ENCODE measurements at places on chromosomes 6 and 20.
A peak's percentile ranks its signal among the peaks of the same experiment; 100 is the strongest.

DNA sequence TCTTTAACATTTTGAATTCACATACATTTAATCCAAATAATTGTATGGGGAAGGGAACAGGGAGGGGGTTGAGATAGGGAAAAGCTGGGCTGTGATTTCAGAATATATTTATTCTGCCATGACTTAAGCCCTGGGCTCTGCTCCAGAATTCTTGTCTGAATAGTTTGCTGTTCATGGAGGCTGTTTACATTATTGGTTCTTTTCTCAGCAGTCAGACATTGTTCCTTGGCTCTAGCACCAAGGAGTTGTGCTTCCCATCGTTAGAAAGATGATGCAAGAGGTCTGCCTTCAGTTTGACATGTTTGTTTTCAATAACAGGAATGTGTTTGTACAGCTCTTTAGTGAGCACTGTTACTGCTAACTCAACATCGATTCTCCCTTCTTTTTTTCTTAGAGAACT lies 198.8 kb upstream of the CDYL start:
- peak; percentile 94 for DNase-seq

DNA sequence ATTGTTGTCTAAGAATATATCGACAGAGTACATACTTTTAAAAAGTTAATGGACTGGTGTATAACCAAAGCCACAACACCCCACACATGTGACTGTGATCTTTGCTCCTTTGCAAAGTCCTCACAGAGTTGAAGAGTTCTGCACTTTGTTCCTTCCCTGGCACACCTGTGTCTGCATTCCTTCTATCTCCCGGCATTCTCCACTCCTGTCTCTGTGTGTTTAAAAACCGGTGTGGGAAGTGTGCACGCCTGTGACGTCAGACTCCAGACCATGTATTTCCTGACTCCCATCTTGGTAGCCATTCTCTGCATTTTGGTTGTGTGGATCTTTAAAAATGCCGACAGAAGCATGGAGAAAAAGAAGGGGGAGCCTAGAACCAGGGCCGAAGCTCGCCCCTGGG lies at the start of gene IYD:
Gene IYD (plus strand): TSS at position 251 of the 400 bp plus-strand sequence. CDS start 20 bp downstream, at position 271.
- no peak for DNase-seq

DNA sequence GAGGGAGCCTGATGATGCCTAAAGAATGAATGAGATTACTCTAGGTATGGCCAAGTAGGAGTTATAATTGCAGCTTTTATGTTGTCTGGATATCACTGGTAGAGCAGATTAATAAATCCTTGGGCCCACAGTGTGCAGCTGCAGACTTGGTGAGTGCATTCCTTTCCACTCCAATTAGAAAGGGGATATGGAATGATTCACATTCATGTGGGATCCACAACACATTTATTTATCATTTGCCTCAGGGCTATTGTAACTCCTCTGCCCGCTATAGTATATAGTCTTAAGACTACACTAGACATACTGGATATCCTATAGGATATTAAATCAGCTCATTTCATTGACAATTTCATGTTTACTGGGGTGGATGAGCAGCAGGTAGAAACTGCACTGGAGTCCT lies 11.6 kb upstream of the HLA-G start:
- no peak for DNase-seq

- DNase-seq: no peak
Measured at GRCh38 chr20:50370036-50370566, 140.1 kb upstream of the PTPN1 start.

DNA sequence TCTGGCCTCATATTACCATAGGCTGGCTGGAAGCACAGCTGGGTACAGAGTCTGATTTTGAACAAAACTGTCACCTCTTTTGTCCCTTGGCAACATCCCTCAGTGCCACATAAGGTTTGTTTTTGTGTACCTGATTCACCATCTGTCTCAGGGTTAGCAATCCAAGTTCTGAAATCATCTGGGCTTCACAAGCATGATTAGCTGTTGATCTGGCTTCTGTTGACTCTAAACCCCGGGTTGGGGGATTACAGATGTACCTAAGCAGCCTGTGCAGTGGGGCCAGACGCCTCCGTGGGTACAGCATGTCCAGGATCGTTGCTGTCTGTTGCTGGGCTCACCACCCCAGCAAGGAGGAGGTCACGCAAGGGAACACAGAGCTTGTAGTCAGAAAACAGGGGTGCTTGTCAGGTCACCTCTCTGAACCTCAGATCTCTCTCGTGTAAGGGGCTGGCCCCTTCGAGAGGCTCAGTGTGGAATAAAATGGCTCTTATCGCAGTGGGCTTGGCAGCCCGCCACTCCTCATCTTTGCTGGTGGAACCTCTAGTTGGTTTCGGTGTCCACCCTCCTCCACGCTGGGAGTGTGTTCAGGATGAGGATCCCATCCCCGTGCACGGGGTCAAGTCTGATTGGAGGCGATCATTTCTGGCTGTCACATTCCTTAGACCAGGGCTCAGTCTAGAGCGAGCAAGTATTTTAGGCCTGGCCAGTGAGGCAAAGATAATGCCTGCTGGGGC lies 39.2 kb upstream of the ZNF831 start:
- DNase-seq: no peak

- no peak for DNase-seq
Measured at GRCh38 chr6:2918936-2919335, 15.8 kb upstream of the SERPINB9 start.

GRCh38 chr6:17054647-17055046 lies 47.2 kb upstream of the STMND1 start:
- no peak for DNase-seq

- DNase-seq: no peak
Measured at GRCh38 chr6:39897698-39898097, 36.6 kb downstream of the MOCS1 start.

- no peak for DNase-seq
Measured at GRCh38 chr6:167402195-167402686, 77.4 kb downstream of the TTLL2 start.

- no peak for DNase-seq
Measured at GRCh38 chr6:100962466-100962865, 81.3 kb upstream of the ASCC3 start.

DNA sequence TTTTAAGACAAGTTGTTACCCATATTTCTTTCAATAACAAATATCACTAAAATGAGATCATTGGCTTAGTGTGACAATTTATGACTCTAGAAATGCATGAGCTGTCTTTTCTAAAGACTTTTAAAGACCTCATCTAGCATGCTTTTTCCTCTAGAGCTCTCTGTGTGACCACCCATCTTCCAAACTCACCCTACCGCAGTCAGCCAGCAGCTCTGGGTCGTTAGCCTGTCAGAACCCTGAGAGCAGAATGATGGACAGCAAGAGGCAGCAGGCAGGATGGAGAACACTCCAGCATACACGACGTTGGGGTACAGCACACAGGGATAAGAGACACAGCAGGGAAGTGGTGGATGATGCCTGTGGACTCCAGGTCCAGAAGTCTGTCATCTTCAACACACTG lies 45.1 kb upstream of the TBX18 start:
- DNase-seq: no peak

- DNase-seq: no peak
Measured at GRCh38 chr6:134662077-134662700, 287.7 kb downstream of the ALDH8A1 start.

- peak; percentile 38 for DNase-seq
Measured at GRCh38 chr20:32743237-32744112, at the start of gene COMMD7. COMMD7 (minus strand) TSS chr20:32743467; CDS start chr20:32743391, 76 bp downstream.

DNA sequence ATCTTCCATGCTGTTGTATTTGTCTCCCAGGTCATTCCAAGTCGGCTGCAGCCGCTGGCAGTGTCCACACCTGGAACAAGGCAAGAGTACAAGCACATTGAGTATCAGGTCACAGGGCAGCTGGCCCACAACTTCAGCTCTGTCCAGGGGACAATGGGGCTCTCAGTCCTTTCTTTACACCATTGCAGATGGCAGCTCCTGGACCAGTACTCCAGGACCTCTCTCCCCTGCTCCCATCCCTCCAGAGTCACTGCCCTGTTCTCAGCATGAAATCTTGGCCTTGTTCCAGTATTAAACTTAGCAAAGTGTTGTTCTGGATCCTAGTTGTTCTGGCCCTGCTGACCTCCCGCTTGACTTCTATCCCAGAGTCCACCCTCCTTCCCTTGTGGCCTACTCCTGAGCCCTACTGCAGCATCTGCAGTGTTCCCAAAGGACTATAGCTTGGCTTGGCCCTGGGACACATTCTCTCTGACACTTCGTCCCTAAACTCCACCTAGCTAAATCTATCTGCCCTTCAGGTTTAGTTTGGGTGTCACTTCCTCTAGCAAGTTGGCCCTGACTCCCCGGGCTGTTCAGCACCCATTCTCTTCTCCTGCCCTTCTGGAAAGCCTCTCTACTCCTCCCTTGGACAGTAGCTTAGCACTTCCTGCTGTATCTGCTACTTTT lies 5.8 kb downstream of the TXNDC5 start:
- DNase-seq: no peak

DNA sequence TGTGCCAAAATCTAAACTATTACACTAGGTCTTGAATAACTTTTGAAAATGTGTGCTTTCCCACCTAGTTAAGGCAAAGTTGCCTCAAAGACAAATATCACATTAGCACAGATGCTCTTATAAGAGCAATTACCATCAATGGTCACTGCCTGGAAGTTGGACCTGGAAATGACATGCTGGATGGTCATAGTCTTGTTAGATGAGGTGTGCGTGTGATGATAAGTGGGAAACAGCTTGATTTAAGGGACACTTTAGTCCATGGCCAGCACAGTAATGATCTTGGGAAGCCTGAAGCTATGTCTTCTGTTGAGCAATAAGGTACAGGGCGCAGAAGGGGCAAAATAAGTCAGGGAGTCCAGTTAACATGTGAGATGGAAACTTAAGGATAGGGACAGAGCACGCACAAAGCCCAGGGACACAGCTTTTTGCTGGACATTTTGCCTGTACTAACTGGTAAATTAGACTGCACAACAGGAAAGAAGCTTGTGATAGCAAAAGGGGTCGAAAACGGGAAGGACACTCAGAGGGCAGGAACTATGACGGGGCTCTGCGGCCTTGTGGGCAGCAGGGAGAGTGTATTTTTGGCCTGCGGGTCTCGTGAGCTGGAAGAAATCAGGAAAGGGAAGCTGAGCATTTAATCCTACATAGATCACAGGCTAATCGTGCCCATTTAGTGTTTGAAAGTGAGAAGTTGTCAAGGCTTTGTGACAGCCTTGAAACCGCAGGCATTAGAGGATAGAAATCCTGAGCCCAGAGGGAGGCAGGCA lies 66.7 kb upstream of the BMP2 start:
- DNase-seq: no peak

DNA sequence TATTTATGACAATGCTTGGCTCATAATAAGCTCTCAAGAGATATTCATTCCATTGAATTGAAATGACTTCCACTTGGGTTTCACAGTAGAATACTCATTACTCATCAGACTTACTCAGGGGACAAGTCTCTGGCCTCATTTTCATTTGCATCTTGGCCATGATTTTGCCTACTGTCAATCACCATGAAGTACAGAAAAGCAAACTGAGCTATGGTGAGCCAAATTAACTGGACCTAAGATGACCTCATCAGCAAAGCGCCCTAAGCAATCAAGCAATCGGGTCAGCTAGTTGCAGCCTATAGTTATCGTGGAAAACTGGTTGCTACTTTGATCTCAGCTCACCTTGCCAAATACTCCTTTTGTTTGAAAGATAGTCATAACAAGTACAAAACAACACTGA lies 494.7 kb upstream of the SLC35B3 start:
- DNase-seq: no peak

Measured in astrocyte of the spinal cord (primary cell).